Spleen (tissue), 13 donors: ENCODE measurements at places on chromosomes 5 and 9. TPM values are rescaled to one million over a fixed set of nuclear protein-coding genes. Genes with fewer than 3 reads are reported as not detected.

The PCDHA7 gene
- not detected for total RNA-seq

The SPATA31D4 gene
- not detected for total RNA-seq

The MARCHF6 gene
- 123 TPM for total RNA-seq

The BTNL8 gene
- 7.9 TPM for total RNA-seq

The WNT8A gene
- total RNA-seq: not detected

The JAKMIP2 gene
- total RNA-seq: 1.9 TPM

- DNase-seq: no peak
These were observed 18.8 kb upstream of the RPS23 start for GRCh38 chr5:82296929-82297328.

GRCh38 chr9:72140586-72140985 is 8.7 kb upstream of the GDA start:
- DNase-seq: no peak

DNA sequence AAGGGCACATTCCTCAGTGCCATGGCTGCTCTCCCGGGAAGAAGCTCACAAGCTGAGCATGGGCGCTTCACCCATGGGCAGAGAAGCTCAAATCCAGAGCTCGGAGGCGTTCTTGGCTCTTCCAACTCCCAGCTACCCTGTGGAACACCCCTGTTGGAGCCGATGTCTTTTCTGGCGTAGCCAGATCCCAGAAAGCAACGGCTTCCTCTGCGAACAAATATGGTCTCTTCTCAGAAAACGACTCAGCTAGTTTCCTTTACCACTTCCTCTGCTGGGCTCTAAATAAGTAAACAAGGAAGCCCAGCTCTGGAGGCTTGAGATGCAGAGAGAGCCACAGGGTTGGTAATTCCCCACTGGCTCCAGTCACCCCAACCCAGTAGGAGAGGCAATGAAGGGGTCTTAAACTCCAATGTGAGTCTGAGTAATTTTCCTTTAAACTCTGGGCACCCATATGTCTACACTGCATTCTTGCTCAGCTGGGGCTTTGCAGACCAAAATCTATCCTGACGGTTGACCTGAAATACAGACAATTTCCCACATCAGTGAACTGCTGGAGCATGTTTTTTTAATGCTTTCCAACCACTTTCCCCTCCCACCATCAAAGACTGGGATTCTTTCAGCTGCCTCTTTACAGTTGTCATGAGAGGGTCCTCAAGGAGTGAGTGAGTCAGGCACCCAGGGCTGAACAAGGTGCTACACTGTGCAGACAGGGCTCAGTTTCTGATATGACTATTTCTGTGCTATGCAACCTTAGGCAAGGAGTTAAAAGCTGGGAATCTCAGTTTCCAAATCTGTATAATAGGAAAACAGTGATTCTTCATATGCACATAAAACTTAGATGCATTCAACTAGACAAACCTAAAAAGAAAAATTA is at the start of gene LCP2:
TSS of gene LCP2 (minus strand) at position 189 of the 874 bp plus-strand sequence. CDS start at position 23, 166 bp downstream.
- no peak for DNase-seq

DNA sequence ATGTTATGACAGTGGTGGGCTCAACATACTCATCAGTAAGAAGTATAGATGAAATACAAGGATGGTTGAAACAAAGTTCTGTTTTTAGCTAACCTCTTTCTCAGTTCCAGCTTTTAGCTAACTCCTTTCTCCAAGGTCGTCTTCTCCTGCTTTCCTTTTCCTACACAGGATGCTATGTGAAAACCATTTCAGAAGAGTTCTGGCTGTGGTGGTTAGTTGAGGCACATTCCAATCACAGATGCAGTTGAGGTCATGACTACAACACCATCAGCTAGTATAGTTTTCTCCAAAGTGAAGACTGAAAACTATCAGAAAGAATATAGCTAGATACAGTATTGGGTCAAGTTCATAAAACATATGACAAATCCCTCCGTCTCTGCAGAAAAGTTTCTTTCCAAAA is 477.7 kb upstream of the C9orf72 start:
- no peak for DNase-seq

GRCh38 chr5:96691503-96692303 is 29.5 kb downstream of the CAST start:
- no peak for DNase-seq
